Stimulated activated CD8-positive, alpha-beta memory T cell treated with anti-CD3 and anti-CD28 coated beads, Interleukin-12 subunit alpha, Interleukin-12 subunit beta, amount 100 ng/mL, for 1 hour (primary cell): ENCODE measurements at places on chromosomes 7 and 10.

DNA sequence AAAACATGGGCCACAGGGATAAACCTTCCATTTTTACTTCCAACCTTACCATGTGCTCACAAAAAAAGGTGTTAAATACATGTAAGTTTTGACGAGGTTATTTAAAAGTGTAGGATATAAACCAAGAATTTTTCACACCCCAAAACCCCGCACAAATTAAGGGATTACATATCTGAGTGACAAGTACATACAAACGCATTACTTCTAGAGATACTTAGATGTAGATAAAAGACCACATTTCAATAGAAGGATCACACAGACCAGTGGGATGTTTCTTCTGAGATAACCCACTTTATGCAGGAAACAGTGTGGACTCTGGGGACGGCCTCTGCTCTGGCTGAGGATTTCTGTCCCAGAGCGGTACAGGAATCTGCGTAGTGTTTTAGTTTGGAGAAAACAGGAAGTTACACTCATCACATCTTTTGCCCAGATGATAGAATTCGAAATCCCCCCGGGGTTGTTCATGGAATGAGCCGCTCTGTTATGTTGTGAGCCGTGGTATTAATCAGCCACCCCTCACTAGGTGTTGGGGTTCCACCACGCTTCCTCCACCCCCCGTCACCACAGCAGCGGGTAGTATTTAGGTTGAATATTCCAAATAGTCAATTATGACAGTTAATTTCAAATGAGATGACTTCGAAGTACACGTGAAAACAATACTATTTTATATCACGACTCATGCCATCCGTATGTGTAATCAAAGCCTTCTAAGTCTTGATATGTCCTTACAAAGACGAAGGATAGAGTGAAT, 1.3 kb upstream of the CUL1 start:
- no peak for DNase-seq

- DNase-seq: no peak
These were observed 147.6 kb downstream of the GPR85 start for GRCh38 chr7:112938863-112939573.

DNA sequence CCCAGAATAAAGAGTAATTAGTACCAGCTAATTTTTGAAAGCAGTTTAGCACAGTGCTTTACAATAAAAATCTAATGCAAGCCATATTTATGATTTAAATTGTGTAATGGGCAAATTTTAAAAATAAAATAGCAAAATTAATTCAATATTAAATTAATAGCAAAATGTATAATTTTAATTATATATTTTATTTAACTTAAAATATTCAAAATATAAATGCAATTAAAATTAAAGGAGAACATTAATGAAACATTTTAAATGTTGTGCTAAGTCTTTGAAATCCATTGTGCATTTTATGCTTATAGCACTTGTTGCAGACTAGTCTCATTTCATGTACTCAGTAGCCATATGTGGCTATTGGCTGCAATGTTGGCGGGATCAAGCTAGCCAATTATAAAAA, 367.6 kb downstream of the SUGCT start:
- no peak for DNase-seq

- no peak for DNase-seq
These were observed 31.6 kb downstream of the ZFAND4 start for GRCh38 chr10:45640941-45641340.

DNA sequence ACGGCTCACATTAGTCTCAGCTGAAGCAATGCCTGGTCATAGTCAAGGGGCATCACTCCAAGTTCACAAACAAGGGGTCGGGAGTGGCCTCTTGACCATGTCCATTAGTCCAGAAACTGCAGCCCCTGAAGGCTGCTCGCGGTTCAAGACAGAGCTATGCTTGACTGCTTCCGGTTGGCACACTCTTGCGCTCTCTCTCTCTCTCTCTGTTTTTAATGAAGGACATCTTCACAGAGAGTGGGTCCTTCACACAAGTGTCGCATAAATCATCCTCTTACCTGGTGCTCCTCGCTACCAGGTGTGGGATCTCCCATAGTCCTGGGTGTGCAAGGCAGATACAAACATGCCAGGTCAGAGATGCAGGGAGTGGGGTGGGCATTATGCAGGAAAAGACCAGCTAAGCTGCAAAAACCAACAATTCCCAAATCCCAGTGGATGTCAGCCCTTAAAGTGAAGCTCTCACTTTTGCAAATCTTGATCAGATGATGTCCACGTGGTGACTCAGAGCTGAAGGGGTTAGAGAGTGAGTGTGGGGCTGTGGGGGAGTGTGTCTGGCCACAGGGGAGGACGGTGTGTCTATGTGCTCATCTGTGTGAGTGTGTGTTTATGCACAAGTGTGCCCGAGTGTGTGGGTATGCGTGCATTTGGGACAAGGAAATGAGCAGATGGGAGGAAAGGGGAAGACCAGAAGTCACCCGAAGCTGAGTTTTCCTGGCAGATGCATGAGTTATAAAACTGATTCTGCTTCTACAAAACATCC, 83.7 kb upstream of the PPP2R2D start:
- DNase-seq: no peak

DNA sequence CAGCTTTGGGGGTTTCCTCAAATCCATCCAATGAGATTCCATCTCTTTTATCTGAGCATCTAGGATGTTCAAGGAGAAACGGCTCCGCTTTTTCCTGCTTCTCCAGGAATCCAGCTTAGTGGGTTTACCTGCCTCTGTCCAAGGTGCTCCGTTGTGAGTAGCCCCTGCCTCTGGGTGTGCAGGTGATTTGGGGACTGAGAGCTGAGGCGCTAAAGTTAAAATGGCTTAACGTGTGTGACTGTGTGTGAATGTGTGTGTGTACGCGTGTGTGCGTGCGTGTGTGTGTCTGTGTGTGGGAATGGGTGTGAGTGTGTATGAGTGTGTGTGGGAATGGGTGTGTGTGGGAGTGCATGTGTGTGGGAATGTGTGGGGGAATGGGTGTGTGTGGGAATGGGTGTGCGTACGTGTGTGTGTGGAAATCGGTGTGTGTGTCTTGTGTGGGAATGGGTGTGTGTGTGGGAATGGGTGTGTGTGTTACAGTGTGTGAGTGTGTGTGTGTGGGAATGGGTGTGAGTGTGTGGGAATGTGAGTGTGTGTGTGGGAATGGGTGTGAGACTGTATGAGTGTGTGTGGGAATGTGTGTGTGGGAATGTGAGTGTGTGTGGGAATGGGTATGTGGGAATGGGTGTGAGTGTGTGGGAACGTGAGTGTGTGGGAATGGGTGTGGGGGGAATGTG, 90.2 kb upstream of the INSIG1 start:
- DNase-seq: no peak

- no peak for DNase-seq
These were observed 116.1 kb upstream of the ZMIZ1 start for GRCh38 chr10:78952686-78953085.

DNA sequence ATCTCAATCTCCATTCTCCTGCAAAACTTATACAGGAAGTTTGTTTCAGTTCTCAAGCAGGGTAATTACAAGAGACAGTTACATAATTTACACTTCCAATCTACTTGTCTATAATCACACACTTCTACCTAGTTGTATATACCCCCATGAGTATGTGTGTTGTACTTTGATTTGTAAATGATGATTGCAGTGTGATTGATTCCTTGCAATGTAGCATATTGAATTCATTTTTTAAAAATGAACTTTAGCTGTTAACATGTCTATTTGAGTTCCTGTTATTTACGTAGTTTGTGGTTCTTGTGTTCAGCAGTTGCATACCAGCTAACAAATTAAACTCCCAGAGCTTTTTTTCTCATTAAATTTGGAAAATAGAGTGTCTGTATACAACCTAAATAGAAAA, 102.5 kb upstream of the SAMD8 start:
- DNase-seq: no peak

GRCh38 chr10:57336865-57337264, 930.8 kb downstream of the IPMK start:
- no peak for DNase-seq

GRCh38 chr7:154646126-154647013, 356.6 kb downstream of the PAXIP1 start:
- DNase-seq: no peak

DNA sequence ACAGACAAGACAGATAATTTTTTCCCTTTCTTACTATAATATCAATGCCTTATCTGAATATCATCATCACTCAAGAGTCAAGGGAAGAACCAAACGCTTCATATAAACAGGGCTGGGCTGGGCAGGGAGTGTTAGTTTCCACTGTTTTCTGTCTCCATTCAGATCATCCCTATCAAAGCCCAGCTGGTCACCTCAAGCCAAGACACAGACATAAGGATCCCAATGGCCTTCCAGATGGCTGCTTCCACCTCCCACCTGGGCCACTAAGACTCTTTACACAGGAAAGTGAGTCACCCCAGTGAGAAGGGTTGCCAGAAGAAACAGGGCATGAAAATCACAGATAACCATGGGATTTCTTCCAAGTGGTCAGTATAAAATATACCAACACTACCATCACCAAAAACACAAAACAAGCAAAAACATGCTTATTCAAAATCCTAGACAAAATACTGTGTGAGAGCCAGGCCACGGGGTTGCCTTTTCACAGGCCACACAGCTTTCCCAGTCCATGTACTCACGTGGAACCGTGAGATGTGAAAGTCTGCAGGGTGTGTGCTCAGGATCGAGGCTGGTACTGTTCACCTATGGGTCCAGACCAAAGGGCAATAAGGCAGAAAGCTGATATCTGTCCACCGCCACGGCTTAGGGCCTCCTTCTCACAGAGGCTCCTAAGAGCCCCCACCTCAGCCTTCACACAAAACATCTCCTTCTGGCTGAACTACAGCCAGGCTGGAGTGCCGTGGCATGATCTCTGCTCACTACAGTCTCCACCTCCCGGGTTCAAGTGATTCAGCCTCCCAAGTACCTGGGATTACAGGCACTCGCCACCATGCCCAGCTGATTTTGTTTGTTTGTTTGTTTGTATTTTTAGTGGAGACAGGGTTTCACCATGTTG, 5.7 kb downstream of the PRSS1 start:
- DNase-seq: no peak

DNA sequence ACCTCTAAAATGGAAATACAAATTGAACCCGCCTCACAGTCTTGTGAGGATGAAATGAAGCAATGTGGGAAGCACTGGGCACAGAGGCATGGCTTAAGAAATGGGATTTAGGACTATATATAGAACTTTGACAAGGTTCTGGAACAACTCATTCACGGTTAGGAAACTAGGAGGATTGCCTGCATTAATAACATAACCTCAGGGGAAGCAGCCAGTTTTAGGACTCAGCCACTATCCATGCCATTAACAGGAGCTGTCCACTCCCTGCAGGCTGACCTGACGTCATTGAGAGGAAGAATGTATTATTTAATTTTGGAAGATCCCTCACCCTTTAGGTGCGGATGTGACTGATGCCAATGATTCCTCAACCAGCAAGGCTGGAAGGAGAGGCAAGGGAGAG, 34.8 kb downstream of the ITGB8 start:
- no peak for DNase-seq

DNA sequence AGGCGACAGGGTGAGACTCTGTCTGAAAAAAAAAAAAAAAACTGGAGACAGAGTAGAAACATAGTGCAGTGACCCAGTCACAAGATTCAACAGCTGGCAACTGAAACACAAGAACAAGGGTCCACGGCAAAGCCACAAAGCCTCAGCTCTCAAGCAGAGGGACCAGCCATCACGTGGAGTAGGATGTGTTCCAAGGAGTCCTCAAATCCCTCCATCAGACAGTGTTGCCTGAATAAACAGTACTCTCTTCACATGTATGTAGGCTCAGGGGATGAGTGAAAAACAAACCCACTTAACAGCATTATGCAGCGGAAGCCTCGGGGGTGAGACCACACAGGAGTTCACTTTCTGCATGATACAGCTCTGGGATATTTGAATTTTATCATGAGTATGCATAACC, 62.0 kb downstream of the SLIT1 start:
- DNase-seq: no peak

- no peak for DNase-seq
These were observed 30.9 kb downstream of the DNAJC1 start for GRCh38 chr10:21972584-21972983.

GRCh38 chr7:110309941-110310340, 781.0 kb upstream of the LRRN3 start:
- no peak for DNase-seq

DNA sequence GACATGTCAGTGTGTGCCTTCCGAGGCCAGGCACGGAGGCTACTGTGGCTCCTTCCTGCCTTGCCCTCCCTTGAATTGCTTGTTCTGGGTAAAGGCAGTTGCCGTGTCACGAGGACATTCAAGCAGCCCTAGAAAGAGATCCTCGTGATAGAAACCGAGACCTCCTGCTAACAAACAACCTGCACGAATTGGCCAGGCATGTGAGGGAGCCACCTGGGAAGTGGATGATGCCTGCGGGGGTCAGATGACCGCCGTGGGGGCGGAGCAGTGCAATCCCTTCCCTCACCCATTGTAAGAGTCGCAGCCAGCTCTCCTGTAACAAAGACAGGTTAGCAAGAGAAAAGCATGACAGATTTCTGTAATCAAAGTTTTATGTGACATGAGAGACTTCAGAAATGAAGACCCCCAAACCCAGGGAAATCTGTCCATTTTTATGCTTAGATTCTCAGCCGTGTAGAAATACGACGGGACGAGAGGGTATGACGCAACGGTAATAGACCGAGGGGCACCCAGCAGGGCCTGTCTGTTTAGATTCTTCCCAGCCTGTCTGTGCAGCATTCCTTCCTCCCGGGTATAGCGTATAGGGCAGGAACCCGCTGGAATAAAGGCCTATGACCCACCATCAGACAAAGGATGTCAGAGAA, 241.7 kb downstream of the GATA3 start:
- no peak for DNase-seq

GRCh38 chr7:140484479-140484878, 5.2 kb upstream of the MKRN1 start:
- no peak for DNase-seq

DNA sequence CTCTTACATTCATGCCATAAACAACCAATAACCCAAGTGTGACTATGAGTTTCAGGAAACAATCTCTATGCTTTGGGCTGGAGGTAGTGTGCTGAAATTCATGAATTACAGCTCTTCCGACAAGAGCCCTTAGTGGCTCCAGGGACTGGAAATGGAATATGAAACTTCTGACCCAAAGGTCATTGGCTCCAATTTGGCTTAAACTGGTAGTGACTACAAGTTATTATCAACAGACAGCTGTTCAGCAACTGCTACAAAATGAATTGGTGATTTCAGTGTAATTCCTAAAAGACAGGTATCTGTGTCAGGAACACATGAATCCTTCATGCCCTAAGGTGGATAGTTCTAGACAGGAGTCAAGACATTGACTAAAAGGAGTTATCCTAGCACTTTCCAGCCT, 745.4 kb downstream of the PHTF2 start:
- DNase-seq: no peak

- DNase-seq: no peak
These were observed 608 bp downstream of the ENTPD7 start for GRCh38 chr10:99659868-99660366.

DNA sequence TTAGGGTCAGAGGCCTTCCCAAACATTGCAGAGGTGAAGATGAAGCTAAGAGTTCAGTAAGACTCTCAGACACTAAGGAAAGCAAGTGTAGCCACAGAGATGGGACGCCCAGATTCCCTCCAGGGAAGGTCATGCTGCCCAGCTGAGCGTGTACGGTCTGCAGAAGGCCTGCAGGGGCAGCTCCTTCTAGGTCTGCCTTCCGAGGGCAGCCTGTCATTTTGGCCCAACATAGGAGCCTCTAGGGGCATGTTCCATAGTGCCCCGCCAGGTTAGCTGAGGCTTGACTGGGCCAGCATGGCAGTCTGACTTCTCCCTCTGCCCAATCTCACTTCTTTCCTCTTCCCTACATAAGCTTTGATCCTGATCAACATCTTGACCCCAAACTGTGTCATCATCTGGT, 130.7 kb downstream of the PIP4K2A start:
- DNase-seq: no peak

GRCh38 chr10:124095096-124095495, 1.7 kb upstream of the CHST15 start:
- no peak for DNase-seq

GRCh38 chr7:5500056-5500776, 76.6 kb upstream of the TNRC18 start:
- DNase-seq: no peak
